NCI-H2081 treated with DMSO at 0.1 percent for 48 hours (cell line): ENCODE measurements at places on chromosomes 16 and 17.

DNA sequence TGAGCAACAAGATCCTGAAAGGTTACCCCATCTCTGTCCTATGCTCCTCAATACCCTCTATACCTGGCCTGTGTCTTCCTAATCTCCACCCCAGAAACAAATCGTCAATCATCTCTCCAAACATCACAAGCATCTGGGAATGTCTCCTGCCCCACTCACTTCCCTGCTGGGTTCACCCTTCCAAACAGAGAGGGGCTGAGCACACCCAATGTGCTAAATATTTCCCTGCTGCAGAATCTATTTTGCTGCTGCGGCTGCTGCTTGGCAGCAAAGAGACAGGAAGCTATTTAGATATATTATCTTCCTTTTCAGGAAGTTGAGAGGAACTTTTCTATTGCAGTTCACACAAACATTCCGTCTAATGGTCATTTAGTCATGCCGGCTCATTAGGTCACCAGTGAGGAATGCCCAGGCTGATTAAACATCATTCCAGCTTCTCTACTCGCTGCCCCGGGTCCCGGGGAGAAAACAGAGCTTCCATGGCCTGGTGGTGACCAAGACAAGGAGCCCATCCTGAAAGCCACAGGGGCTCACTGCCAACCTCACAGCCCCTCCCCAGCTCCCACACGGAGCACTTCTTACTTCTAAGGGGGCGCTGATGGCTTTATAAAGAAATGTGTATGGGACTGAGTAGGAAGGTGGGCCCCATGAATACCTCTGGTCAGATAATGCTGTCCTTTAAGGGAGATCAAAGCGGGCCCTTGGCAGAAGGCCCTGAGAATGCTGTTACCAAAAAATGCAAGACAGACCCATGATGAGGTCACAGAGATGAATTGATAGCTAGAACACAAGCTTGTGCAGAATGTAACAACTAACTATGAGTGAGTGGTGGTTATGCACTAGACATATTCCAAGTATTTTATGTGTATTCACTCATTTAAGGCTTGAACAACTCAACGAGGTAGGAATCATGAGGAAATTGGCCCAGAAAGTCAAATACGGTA is 218.3 kb downstream of the SOX9 start:
- DNase-seq, result no peak

- DNase-seq, result no peak
Measured at GRCh38 chr16:53534206-53534605, 31.2 kb upstream of the AKTIP start.

DNA sequence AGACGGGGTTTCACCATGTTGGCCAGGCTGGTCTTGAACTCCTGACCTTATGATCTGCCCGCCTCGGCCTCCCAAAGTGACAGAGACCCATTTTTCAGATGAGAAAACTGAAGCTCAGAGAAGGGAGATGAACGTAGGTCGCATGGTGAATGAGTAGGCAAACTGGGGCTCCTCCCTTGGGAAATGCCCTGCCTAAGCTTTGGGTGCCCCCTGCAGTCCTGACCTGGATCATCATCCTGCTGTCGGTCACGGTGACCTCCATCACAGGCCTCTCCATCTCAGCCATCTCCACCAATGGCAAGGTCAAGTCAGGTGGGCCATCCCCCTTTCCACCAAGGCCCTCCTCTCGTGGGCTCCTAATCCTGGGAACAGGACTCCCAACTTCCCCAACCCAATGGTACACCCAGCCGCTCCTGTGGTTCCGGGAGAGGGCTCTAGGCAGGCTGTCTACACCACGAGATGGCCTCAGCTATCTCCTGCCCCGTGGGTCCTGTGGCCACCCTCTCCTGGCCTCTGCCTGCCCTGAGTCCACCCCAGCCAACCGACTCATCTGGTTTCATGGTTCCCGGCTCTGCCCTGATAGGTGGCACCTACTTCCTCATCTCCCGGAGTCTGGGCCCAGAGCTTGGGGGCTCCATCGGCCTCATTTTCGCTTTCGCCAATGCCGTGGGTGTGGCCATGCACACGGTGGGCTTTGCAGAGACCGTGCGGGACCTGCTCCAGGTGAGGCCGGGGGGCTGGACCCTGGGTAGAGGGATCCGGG is 4.7 kb downstream of the SLC12A3 start:
- DNase-seq, result no peak

- DNase-seq, result no peak
Measured at GRCh38 chr17:37476431-37477120, 13.1 kb upstream of the DUSP14 start.

- DNase-seq, result no peak
Measured at GRCh38 chr17:10063730-10064241, 134.6 kb downstream of the GAS7 start.

GRCh38 chr16:12677502-12677901 is 126.2 kb downstream of the CPPED1 start:
- DNase-seq, result no peak

GRCh38 chr16:65181071-65181561 is 59.3 kb upstream of the CDH11 start:
- no peak for DNase-seq

DNA sequence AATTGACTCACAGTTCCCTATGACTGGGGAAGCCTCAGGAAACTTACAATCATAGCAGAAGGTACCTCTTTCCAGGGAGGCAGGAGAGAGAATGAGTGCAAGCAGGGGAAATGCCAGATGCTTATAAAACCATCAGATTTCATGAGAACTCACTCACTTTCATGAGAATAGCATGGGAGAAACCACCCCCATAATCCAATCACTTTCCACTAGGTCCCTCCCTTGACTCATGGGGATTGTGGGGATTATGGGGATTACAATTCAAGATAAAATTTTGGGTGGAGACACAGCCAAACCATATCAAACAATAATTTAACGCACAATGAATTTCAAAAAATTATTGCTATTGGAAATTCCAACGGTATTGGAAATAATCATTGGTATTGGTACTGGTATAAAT is 15.1 kb downstream of the ABCA9 start:
- DNase-seq, result no peak

- DNase-seq, result no peak
Measured at GRCh38 chr16:23557779-23558702, 514 bp downstream of the UBFD1 start.
